Caco-2 (cell line): ENCODE measurements at places on chromosomes 2 and 18.

- DNase-seq = no peak
Measured at GRCh38 chr2:119489232-119489952, 34.9 kb downstream of the SCTR start.

DNA sequence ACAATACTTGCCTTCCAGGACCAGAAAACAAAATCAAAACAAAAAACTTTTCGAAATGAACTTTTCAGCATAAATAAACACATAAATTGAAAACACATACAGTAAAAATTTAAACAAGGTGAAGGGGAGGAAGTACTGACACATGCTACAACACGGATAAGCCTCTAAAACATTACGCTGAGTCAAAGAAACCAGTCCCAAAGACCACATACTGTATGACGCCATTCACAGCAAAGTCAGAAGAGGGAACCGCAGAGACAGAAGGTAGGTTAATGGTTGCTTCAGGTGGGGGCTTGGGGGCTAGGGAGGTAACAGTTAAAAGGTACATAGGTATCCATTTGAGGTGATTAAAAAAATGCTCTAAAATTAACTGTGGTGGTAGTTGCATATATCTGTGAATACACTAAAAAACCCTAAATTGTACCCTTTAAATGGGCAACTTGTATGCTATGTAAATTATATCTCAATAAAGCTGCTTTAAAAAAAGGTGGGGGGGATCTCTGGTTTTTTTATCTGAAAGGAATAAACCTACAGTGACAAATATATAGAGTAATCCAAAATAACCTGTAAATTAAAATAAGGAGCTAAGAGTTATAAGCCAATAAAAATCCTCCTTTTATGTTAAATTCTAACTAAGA lies 7.1 kb downstream of the COX7A2L start:
- DNase-seq = no peak

GRCh38 chr2:216300906-216301305 lies 71.4 kb downstream of the MARCHF4 start:
- DNase-seq = no peak

DNA sequence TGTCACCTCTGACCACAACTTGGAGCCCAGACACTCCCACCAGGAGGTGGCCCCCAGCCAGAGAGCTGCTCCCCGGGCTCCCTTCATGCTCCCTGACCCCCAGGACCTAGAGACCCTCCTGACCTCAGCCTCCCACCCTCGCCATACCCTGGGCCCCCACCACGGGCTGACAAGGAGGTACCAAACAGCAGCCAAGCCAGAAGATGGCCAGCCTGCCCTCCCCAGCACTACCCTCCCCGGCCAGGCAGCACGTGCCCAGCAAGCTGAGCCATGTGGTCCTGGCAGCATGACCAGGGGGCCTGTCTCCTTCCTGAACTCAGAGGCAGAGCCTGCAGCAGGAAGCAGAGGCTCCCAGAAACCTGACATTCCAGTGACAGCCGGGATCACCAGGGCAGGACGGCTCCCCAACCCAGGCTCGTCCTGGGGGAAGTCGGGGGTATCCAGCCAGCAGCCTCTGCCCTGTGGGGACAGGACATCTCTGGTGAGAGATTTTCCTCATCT lies 69.4 kb upstream of the GPC1 start:
- no peak for DNase-seq

GRCh38 chr2:220601674-220602073 lies 970.4 kb downstream of the EPHA4 start:
- no peak for DNase-seq

DNA sequence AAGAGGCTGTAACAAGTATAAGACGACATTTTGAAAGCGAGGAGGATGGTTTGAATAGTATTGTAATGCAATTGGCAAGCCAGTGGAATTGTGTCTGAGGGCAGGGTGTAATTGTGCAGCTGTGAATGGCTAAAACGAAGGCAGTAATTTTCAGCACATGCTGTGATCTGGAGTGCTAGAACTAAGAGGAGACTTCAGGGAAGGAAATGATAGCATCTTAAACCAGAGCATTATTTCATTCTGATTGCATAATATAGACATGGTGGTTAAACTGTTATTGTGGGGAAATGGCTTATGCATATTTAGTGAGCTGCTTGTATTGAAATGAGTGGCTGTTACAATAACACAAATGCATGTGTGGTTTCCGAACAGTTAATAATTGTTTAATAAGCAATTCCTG lies 36.3 kb downstream of the THSD7B start:
- DNase-seq = no peak

DNA sequence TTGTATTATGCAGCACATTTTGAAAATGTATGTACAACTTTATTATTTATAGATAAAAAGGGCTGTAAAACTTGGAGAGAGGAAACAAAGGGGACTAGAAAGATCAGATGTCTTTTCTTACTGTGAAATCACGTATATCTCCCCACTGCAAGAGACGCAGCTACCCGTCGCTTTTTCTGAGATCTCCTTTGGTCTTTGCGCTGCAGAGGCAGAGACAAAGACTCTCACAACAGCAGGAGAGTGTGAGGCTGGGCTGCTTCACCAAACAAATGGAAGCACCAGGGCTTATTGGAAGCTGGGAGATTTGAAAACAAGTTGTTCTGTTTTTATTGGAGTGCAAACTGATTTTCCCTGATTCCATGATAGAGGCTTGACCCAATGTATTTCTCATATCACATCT lies 129.0 kb upstream of the PARD3B start:
- DNase-seq = no peak

- no peak for DNase-seq
Measured at GRCh38 chr2:143950704-143951103, 569.2 kb downstream of the ZEB2 start.

GRCh38 chr2:129118296-129118695 lies 799.6 kb upstream of the HS6ST1 start:
- no peak for DNase-seq

DNA sequence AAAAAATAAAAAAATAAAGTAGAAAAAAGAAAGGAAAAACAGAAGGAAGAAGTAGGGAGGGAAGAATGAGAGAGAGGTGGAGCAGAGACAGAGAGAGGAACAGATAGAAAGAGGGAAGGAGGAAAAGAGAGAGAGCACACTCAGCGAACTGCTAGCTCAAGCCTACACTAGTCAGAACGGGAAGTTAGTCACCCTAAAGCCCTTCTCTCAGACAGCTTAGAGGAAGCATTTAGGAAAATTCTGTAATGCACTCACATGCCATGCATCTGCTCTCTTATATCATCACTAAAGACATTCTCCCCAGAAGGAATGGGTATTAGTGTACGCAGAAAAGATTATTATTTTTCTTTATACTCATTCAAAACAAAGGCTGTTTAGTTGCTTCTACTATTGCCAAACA lies 68.1 kb upstream of the SULT1C3 start:
- no peak for DNase-seq

- DNase-seq = no peak
Measured at GRCh38 chr18:45102863-45103262, 422.2 kb downstream of the SETBP1 start.

GRCh38 chr2:196399722-196400691 lies 228.6 kb upstream of the STK17B start:
- DNase-seq = no peak

DNA sequence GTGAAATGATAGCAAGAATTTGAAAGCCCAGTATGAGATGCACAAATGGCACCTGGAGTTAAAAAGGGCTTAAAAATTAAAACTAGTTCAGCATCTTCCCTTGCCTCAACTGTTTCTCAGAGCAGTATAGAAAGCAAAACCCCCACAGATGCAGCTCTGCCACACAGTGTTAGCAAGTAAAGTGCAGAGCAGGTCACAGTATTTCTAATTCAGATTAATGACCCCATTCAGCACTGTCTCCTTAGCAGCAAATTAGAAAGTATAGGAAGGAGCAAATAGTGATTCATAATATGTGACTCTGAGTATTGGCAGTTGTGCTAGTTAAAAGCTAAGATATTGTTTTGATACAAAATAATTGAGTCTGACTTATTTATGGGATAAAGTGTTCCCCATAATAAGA lies 73.8 kb upstream of the CCDC85A start:
- no peak for DNase-seq
